ENCODE measurements at places on chromosomes 13 and 19.

GRCh38 chr13:51494156-51494555 lies 41.3 kb upstream of the INTS6 start:
- DNase-seq = no peak

- no peak for DNase-seq
Measured at GRCh38 chr13:23516190-23516589, 54.0 kb upstream of the TNFRSF19 start.

GRCh38 chr19:11151181-11151580 lies 4.4 kb downstream of the SPC24 start:
- DNase-seq = no peak

GRCh38 chr13:59846845-59847620 lies 316.7 kb downstream of the DIAPH3 start:
- DNase-seq = no peak

GRCh38 chr13:43520351-43520750 lies 266.4 kb downstream of the ENOX1 start:
- no peak for DNase-seq

GRCh38 chr19:18292810-18293641 lies 11.6 kb upstream of the JUND start:
- DNase-seq = peak; percentile 83

All from activated CD8-positive, alpha-beta memory T cell treated with anti-CD3 and anti-CD28 coated beads, Interleukin-2, amount 50 U/mL, for 48 hours (primary cell).